ENCODE measurements at places on chromosomes 4 and X.

DNA sequence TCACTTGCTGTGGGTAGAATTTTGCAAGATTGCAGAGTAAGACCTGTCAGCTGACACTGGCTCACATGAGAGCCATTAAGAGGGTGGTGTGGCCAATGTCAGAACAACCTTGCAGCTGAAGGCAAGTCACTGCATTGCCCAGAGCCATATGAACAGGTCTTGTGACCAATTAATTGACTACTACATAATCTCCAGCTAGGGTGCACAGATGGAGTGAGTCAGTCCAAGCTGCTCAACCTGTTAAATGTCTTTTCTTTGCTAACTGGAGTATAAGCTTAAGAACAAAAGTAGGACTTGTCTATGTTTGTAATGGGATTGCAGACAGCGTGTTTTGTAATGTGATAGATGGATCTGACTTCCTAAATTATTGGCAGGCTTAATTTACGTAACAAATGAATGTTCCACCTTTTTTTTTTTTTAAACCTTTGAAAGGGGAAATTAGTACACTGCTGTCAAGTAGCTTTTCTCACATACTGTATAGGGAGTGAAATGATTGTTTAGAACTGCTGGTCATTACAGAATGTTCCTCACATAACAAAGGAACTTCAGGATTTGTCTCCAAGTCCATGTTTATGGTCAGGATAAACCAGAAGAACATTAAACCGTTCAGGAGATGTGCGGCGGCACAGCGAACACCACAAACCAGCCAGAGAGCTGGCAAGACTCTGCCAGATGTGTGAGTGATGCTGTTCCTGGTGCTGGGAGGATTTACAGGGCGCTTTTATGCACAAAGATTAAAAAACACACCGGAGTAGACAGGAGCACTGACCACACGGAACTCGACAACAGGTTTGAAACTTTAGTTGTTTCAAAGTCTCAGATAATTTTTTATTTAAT, 37.0 kb downstream of the FNIP2 start:
- DNase-seq, result no peak

GRCh38 chr4:108919226-108919893, 156.5 kb upstream of the ETNPPL start:
- no peak for DNase-seq

DNA sequence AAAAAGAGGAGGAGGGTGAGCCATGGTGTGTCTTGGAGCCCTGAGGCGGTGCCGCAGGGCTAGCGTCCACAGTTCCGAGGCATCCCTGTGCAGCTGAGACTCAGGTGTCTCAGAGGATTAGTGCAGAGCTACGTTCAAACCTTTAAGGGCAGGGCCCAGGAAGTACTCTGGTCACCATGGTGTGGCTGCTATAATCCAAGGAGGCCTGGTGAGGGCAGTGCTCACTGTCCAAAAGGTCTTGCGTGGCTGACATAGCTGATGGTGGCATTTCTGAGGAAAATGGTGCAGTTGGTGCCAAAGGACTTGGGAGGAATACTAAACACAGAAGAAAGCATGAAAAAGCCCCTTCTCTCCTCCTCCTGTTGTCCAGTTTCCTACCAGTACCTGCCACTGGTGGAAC, 146.9 kb downstream of the DCHS2 start:
- no peak for DNase-seq

DNA sequence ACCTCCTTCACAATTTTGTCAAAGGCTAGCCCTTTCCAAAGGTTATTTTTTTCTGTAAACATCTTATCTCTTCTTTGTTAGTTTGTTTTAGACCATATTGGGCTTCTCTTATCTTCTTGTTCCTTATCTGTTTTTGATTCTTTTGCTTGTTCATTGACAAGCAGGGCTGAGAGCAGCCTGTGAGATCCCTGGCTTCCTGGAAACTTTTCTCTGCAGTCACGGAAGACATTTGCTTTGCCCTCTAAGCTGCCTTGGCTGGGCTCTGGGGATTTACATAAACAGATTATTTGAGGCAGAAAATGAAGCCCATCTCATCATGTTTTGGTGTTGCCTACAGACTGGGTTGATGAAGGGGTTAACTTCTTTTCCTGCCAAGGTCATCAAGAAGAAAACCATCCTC, 157.4 kb upstream of the AMOT start:
- no peak for DNase-seq

DNA sequence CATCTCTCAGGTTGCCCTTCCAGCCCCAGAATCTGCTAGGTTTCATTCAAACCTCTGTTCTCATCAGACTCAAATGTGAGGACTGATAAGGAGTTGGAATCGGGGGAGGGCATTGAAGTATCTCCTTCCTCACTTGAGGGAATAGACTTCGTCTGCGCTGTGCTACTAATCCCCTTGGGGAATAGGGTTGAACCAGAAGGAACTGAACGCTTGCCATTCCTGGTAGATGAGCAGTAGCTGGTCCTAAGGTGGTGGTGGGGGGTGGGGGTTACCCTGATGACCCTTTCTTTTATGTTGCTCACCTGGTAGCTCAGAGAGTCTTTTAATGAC, 692 bp upstream of the SLC9A7 start:
- DNase-seq, result no peak

Data from Kasumi-1 (cell line).